GF-D8 (cell line): ENCODE measurements at places on chromosomes 5 and 9.

DNA sequence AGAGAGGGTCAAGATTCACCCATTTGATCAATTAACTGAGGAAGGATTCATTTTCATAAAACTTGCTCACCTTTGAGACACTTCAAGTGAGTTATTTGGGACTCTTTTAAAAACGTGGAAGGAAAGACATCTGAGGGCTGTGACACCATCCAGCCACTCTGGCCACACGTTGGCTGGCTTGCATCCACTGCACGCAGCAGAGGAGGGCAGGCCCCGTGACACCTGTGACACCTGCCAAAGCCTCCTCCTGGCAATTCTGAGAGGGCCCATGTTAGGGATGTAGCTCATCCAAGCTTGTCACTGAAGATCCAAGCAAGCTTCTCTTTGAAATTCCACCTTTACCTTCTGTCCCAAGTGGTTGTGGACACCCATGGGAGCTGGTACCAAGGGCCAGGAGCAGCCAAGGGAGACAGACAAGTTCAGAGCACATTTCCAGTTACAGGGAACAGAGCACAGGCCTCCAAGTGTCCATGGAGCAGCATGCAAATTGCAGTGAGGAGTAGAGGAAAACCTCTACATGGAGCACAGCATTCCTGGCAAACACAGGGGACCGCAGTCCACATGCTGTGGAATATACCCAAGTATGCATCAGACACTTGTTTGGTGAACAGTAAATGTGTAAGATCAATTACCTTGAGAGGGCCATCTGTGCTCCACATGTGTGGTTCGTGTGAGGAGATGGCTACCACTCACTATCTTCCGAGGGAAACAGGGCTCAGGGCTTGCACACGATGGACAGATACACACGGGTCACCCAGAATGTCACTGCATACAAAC is 4.8 kb downstream of the PRSS3 start:
- DNase-seq: no peak

DNA sequence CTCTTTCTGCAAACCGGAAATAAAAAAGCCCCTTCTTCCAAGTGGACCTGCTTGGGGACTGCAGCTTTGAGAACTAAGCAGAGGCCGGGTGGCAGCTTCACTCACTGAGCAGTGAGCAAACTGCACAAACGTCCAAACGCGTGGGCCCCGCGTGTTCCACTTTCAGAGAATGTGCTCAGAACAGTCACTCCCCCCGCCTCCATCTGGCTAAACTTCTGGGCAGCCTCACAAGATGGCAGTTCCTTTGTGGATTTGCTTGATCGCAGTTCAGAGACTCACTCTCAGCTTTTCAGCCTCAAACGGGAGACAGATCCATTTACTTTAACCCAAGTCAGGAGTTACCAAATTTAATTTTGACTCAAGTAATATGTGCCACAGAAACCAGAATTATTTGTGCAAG is 216.6 kb downstream of the TLE1 start:
- DNase-seq: no peak

DNA sequence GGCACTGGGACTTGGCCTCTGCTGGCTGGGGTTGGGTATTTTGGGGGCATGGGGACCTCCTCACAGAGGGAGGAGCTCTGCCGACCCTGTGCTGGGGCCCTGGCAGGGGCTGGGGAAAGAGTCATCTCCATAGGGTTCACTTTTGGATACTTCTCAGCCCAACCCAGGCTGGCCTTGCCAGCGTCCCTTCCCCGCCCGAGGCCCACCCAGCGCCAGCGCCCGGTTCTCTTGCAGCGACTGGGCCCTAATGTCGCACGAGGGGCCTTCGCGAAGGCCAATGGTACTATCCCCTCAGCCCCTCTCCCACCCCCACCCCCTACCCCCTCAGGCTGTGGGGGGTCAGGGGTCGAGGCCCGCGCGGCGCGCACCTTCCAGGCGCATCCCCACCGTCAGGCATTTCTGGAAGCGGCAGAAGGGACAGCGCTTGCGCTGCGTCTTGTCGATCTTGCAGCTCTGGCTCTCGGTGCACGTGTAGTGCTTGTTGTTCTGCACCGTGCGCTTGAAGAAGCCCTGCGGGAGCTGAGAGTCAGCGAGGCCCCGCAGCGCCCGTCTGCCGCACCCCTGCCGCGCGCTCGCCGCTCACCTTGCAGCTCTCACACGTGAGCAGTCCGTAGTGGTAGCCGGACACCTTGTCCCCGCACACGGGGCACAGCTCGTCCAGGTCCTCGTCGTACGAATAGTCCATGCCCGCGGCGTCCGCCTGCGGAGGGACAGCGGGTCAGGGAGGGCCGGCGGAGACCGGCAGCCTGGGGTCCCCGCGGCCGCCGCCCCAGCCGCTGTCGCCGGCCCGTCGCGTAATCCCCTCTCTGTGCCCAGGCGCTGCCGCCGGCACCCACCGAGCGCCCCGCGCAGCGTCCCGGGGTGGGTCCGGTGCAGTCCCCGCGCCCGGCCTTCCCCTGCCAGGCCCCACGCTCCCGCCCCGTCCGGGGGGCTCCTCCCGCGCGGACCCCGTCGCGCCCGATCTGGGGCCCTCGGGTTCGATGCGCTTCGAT is 4.2 kb downstream of the NR5A1 start:
- no peak for DNase-seq

- no peak for DNase-seq
Observed at GRCh38 chr5:152869971-152870370, 464.9 kb upstream of the NMUR2 start.

DNA sequence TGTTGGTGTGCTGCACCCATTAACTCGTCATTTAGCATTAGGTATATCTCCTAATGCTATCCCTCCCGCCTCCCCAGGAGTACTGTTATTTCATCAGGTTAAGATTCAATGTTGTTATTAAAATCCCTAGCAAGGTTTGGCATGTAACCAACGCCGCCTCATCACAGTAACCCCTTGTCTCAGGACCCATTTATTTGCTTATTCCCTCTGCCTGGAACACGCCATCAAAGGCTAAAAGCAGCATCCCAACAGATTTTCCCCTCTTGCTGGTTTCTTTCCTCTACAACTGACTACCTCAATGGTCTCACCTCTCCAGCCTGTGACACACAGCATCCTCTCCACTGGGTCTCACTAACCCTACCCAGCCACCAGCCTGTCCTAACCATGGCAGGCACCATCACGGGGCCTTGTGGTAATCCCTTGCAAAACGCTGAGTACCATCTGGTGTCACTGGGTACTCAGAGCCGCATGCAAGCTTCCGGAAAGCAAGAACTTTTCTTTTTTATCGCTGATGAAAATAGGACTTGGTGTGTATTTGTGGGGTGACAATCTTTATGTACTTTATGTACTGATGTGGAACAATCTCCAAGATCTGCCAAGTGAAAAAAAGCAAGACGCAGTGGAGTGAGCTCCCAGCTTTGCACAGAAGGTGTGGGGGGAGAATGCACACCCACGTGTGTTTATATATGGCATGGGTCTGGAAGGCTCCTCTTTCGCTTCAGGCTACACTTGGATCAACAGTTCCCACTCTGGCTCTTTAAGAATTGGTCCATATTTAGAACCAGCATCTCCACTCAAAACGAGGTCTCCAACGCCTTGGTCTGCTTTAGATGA is 6.1 kb downstream of the RPS14 start:
- DNase-seq: no peak

DNA sequence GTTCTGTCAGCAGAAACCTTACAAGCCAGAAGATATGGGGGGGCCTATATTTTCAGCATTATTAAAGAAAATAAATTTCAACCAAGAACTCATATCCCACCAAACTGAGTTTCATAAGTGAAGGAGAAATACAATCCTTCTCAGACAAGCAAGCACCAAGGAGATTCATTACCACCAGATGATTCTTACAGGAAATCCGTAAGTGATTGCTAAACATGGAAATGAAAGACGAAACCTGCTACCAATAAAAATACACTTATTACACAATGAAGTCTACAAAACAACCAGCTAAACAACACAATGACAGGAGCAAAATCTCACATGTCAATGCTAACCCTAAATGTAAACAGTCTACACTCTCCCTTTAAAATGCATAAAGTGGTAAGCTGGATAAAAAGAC is 17.8 kb upstream of the C9orf72 start:
- peak; percentile 59 for DNase-seq

DNA sequence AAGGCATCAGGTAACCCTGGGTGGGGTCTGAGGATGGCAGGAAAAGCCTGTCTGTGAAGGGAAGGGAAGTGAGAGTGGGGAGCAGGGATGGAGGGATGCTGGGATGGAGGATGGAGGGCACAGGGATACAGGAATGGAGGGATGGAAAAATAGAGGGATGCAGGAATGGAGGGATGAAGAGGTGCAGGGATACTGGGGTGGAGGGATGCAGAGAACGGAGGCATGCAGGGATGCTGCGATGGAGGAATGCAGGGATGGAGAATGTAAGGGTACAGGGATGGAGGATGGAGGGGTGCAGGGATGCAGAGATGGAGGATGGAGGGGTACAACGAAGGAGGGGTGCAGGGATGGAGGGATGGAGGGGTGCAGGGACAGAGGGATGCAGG is 9.1 kb downstream of the PTGES2 start:
- no peak for DNase-seq
